ENCODE measurements at places on chromosomes 6 and 20.

- no peak for DNase-seq
These were observed 10.6 kb downstream of the PRR18 start for GRCh38 chr6:166297606-166298005.

DNA sequence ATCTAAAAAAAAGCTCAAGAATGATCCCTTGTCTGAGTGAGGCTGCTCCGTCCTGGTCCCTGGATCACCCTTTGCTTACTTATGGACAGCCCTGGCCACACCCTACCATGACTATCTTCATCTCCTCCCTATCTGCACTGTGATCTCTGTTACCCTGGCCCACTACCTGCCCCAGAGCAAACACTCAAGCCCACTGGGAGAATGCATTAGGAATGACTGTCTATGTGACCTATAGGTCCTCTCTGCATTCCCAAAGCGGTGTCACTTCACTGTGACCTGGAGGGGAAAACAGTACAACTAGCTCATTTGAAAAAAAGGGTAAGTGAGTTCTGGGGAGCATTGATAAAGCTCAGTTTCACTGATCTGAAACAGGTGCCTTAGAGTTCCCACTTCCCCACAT lies 86.4 kb upstream of the FOXP4 start:
- no peak for DNase-seq

DNA sequence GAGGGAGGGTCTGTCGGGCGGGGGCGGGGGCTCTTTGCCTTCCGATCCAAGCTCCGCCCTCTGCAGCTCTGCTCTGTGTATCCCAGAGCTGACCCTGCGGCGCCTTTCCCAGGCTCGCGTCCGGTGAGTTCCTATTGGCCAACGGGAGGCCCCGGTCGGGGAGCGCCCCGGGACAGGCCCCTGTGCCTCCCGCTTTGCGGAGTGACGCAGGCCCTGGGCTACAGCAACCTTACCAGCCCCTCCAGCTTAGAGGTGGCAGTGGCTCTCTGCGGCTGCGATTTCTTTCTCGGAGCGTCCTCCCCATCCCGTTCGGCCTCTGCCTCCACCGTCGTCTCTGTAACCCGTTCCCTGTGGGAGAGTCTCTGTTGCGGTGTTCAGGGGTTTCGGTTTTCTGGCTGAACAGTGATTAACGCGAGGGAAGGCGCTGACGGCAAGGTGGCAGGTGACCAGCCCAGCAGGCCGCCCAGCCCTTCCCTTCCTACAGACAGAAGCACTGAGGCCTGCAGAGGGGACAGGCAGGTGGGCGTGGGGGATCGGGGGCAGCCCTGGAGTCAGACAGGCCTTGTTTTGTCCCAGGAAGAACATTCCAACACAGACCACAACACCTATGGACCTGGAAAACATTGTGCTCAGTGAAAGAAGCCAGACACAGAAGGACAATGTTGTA lies 18.1 kb upstream of the CEBPB start:
- DNase-seq: peak; percentile 99

DNA sequence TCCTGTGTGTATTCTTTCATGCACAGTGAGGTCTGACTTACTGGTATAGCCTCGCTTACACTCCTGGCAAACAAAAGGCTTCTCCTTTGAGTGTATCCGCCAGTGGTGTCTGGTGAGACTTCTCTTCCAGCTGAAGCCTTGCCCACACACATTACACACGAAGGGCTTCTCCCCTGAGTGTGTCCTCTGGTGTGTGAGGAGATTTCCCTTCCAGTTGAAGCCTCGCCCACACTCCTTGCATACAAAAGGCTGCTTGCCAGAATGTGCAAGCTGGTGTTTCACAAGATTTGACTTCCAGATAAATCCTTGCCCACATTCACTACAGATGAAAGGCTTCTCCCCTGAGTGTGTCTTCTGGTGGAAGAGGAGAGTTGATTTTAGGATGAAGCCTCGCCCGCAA lies 21.5 kb downstream of the ZNF337 start:
- DNase-seq: no peak

DNA sequence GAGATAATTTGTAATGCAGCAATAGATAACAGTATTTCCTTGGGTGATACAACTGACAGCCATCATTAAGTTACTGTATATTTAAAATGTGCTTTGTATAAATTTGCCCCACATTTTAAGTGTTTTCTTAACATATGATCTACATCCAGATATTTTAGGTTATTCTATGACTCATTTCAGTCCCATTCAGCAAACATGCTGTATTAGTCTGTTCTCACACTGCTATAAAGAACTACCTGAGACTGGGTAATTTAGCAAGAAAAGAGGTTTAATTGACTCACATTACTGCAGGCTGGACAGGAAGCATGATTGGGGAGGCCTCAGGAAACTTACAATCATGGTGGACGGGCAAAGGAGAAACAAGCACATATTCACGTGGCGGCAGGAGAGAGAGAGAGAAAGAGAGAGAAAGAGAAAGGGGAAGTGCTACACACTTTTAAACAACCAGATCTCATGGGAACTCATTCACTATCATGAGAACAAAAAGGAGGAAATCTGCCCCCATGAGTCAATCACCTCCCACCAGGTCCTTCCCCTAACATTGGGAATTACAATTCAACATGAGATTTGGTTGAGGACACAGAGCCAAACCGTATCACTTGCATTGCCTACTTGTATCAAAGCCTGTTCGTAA lies 9.6 kb upstream of the CHD6 start:
- no peak for DNase-seq

GRCh38 chr20:45011108-45011526 lies 44.8 kb downstream of the STK4 start:
- peak; percentile 79 for DNase-seq
